Thoracic aorta endothelial cell (primary cell): ENCODE measurements at places on chromosomes 6 and 20. TPM values are rescaled to one million over a fixed set of nuclear protein-coding genes. Genes with fewer than 3 reads are reported as not detected.

ITPA gene
- 27.1 and 30.7 TPM in 2 replicates for total RNA-seq

PLN gene
- not detected in 2 replicates for total RNA-seq

DNAH8 gene
- total RNA-seq: 0.07 and 0.13 TPM in 2 replicates

PRR18 gene
- not detected in 2 replicates for total RNA-seq

DEFB125 gene
- not detected in 2 replicates for total RNA-seq

FOXQ1 gene
- under 0.01 TPM in 1 of 2 replicates, not detected in the other for total RNA-seq

EBF4 gene
- 0.53 and 1.0 TPM in 2 replicates for total RNA-seq

CPXM1 gene
- 0.13 and 0.14 TPM in 2 replicates for total RNA-seq

HUS1B gene
- total RNA-seq: 1.7 and 3.2 TPM in 2 replicates

HAO1 gene
- total RNA-seq: not detected in 2 replicates

TP53TG5 gene
- not detected in 2 replicates for total RNA-seq

MAS1 gene
- not detected in 2 replicates for total RNA-seq

FLRT3 gene
- 0.13 and 0.14 TPM in 2 replicates for total RNA-seq

HDGFL1 gene
- total RNA-seq: not detected in 2 replicates

FABP7 gene
- total RNA-seq: not detected in 2 replicates

OR2H2 gene
- total RNA-seq: not detected in 2 replicates

CLPSL1 gene
- not detected in 2 replicates for total RNA-seq
